ENCODE measurements at places on chromosomes 7 and 10. TPM values are rescaled to one million over a fixed set of nuclear protein-coding genes. Genes with fewer than 3 reads are reported as not detected.

The STEAP4 gene
- not detected for polyA plus RNA-seq

DNA sequence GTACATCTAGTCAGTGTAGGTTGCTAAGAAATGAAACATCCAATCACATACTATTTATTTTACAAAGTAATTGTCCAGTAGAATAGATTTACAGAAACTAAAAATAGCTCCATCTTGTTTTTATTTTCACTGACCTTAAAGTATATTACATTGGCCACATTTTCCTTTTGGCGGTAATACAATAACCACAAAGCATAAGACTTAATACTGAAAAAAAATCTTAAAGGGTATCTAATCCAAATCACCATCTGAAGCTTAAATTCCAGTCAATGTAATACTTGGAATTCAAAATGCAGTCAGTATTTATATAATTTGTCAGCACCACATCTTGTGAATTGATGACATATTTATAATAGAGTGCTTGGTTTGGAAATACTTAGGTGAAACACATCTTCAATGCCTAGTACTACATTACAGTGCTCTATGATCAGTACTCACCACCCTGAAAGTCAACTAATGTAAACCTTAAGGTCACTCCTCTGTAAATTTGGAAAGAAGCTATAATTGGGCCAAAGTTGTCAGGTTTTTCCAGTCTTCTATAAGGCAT, 8.9 kb downstream of the ANKMY2 start:
- peak; percentile 45 for DNase-seq

- DNase-seq = no peak
These were observed 195.6 kb downstream of the KIAA1217 start for GRCh38 chr10:24404567-24404966.

The NPFFR1 gene
- polyA plus RNA-seq = not detected

The SPDYE11 gene
- 0.06 TPM for polyA plus RNA-seq

The WEE2 gene
- polyA plus RNA-seq = not detected

DNA sequence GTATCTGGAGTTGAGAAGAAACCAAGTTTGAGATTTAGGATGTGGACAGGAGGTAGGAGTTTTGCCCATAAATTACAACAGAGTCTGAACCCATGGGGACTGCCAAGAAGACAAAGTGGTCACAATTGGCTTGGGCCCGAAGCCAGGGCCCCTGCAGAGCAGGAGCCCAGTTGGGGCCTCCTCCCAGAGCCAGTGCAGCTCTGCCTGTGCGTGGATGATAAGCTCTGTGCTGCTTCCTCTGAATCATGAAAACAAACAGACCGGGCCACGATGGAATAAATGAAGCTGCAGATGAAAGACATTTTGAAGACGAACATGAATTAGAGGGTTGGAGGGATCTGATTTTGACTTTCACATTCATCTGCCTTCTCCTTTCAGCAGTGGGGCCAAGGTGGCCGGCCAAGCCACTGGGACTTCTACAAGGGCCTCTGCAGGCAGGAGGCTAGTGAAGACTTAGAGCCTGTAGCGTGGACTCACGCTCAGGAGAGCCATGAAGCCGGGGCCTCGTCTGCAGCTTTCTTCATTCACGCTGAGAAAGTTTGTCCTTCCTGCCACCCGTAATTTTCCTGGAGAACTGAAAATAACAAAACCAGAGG, 156.8 kb upstream of the LYZL1 start:
- DNase-seq = no peak

- DNase-seq = peak; percentile 39
These were observed 338.0 kb upstream of the MKI67 start for GRCh38 chr10:128463991-128464760.

Data from AG04450 (cell line).